Stimulated activated CD4-positive, alpha-beta T cell treated with anti-CD3 and anti-CD28 coated beads, Interleukin-4, amount 100 ng/mL, for 4 hours (primary cell): ENCODE measurements at places on chromosomes 7 and 10.

- DNase-seq: no peak
These were observed 256.9 kb upstream of the CDC14C start for GRCh38 chr7:48667407-48667806.

DNA sequence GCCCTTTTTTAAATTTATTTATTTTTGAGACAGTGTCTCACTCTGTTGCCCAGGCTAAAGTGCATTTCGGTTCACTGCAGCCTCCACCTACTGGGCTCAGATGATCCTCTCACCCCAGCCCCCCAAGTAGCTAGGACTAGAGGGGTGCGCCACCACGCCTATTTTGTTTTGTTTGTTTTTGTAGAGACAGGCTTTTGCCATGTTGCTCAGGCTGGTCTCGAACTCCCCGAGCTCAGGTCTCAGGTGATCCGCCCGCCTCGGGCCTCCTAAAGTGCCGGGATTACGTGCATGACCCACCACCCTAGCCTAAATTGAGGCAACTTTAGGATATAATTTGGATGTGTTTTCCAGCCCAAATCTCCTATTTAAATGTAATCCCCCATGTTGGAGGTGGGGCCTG is 805 bp downstream of the ZNF736 start:
- no peak for DNase-seq

GRCh38 chr10:130707389-130707979 is 571.3 kb downstream of the GLRX3 start:
- DNase-seq: no peak

DNA sequence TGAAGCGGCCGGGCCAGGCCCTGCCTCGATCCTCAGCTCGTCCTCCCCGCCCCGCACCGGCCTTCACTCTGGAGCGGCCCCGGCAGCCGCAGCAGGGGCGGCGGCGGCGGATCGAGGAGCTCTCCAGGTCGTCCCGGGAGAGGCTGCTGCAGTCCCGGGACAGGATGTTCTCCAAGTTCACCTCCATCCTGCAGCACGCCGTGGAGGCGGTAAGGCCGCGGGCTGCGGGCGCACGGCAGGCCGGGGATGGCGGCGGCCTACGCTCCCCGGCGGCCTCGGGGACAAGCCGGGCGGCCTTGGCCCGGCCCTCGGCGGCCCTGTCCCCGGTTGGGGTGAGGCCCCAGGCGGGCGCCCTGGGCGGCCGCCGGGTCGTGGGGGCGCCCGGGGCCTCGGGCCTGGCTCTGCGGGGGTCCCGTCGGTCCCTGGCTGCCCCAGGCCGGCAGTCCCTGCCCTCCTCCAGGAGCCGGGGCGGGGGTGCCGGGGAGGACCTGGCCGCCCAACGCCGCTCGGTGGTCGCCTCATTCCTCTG is 399 bp downstream of the FHIP2A start:
- DNase-seq: no peak

DNA sequence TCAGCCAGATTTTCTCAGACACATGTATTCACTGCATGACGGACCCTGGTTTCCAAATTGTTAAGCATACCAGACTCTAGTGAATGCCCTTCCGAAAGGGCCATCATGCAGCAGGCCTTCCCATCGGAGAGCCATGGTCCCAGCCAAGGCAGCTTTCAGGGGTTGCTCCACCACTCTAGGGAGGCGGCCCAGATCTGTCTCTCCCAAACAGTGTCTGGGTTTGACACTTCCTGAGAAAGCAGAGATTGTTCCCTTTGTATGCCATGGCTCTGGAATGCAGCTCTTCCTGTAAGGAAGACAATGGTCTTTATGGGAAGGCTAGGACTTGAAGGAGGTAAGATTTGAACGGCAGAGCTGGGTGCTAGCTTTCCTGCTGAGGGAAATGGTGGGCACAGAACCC is 178.8 kb upstream of the BMPER start:
- no peak for DNase-seq

DNA sequence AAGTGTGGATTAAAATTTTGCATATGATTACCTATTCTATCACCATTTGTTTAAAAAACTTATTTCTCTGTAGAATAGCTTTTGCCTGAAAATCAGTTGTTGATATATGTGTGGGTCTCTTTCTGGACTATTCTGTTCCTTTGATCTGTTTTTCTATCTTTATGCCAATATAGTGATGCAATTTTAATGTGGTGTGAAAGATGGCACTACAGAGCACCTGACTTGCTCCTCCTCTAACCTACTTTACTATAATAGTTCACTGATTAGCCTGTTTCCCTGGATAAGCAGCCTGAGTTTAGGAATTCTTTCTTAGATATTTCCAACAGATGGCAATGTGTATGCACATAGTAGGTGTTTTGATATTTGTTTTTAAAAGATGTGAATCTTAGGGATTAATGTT is 294.5 kb downstream of the AUTS2 start:
- DNase-seq: no peak

DNA sequence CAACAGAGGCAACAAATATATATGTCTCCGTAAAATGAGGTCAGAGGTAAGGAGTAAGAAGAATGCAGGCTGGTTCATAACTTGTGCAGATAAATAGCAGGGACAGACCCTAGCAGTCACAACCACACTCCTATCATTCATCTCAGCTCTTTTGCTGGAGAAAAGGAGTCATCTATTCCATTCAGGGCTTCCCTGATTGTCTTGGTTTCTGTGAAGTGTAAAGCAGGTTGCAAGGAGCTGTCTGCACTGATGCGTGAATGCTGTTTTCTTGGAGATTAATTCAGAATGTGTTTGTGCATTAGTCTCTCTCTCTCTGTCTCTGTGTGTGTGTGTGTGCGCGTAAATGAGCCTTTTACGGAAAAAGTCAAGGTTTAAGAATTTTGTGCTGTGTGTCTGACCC is 643.3 kb upstream of the SORCS1 start:
- DNase-seq: no peak

- no peak for DNase-seq
These were observed 63.6 kb upstream of the CARD11 start for GRCh38 chr7:3107228-3107763.

DNA sequence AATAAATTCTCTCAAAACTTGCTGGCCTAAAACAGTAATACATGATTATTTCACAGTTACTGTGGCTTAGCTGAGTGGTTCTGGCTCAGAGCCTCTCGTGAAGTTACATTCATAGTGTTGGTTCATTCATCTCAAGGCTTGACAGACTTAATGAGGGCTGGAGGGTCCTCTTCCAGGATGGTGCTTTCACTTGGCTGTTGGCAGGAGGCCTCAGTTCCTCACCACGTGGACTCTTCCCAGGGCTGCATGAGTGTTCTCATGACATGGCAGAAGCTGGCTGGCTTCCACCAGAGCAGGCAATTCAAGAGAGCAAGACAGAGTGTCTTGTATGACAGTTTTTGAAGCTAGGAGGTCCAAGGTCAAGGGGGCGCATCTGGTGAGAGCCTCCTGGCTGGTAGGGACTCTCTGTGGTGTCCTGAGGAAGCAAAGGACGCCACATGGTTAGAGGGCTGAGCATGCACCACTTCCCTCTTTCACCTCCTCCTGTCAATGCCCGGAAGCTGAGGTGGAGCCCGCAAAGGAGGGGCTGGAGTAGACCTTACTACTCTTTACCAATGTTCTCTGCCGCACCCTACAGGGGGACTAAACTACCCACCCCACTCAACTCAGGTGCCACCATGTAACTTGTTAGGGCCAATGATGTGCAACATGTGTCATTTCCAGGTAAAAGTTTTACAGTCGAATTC is 58.2 kb upstream of the YAE1 start:
- no peak for DNase-seq

DNA sequence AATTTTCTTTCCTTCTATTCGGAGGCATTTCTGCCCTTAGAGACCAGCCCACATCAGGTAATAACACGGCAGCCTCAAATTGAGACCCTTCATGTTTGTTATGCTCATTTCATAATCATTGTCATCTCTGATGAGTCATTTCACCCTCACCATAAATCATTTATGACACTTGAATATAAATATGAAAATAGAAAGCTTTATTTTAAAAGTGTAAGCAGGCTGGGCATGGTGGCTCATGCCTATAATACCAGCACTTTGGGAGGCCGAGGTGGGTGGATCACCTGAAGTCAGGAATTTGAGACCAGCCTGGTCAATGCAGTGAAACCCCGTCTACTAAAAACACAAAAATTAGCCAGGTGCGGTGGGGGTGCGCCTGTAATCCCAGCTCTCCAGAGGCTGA is 57.4 kb upstream of the EGFR start:
- DNase-seq: no peak

DNA sequence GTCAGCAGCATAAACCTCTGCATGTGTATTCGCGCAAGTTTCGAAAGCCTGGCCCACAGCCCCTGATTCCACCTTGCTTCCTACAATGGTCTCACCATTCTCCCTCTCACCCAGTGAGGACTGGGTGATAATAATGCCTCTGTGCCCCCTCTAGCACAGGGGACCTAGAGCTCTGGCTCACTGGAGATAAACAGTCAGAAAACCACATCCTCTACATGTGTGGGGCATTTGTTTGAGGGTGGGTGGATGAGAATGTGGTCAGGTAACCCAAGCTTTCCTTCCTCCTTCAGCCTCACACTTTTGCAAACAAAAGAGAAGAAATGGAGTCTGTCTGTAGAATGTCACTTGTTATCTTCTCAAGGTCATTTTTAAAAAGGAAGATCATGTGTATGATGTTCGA is 373.5 kb downstream of the KCNMA1 start:
- DNase-seq: no peak

DNA sequence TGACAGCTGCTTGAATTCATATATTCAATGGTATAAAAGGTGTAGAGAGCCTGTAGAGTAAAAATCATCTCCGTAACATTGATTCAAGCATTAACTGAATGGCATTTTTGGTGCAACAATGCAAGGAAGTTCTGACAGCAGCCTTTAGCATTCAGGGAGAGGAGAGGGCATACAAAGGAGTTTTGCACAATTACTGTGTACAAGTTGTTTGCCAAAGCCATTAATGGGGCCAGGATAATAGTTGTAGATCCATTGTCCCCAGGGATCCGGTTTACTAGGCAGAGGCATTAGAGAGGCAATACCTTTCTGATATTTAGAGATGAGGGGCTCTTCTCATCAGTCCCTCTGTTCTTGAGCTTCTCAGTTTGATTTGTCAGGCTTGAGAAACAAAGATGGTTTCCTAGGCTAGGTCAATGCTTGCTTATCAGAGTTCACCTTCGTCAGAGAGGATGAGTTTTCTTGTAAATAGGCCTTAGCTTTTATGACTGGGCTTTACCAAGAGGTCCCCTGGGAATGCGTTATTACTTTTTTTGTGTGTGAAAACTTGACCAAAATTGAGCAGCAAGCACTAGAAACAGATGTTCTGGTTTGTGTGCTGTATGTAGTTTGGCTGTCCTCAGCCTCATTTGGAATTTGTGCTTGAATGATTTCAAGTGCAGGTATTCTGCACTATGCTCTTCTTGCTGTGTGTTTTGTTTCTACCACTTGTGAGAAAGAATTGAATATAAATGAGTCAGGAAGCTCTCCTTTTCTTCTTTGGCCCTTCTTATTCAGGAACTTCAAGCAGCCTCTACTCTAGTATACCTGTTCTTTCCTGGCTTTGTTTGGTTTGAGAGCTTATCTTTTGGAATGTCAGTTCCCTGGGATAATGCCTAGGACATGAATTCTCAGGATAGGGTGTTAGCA is 32.0 kb downstream of the SND1 start:
- no peak for DNase-seq

GRCh38 chr10:51620131-51620530 is 79.3 kb downstream of the CSTF2T start:
- DNase-seq: no peak

- DNase-seq: no peak
These were observed 4.6 kb downstream of the CHST3 start for GRCh38 chr10:71968553-71969474.

DNA sequence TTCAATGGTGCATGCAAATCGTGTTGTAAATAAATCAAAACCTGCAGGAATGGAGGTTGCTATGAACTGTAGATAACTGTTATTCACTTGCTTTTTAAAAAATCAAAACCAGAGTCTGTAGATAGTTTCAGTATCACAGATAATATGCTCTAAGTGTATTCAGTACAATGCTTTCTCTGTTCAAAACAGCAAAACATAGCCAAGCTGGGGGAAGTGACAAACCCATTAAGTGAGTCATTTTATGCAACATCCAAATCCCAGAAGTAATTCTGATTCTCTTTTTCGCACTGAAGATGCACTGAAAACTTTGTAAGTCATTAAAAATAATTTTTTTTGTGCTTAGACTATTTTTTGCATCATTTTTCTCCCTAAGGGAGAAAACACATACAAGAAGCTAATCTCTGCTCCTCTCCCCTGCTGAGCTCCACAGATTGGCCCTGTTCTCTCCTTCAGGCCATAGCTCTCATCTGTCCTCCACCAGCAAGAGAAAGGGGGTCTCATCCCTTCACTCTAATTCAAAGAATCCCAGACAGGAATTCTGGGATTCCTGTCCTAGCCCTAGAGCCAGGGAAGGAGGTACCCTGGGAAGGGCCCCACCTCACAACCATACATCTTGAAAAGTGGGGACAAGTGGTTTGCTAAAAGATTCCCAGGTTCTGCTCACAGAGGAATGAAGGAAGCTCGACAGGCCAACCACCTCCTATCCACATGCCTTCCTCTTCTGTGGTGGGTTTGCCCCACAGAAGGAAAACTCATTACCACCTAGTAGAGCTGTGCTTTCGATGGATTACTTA is 4.9 kb downstream of the PRTFDC1 start:
- no peak for DNase-seq

DNA sequence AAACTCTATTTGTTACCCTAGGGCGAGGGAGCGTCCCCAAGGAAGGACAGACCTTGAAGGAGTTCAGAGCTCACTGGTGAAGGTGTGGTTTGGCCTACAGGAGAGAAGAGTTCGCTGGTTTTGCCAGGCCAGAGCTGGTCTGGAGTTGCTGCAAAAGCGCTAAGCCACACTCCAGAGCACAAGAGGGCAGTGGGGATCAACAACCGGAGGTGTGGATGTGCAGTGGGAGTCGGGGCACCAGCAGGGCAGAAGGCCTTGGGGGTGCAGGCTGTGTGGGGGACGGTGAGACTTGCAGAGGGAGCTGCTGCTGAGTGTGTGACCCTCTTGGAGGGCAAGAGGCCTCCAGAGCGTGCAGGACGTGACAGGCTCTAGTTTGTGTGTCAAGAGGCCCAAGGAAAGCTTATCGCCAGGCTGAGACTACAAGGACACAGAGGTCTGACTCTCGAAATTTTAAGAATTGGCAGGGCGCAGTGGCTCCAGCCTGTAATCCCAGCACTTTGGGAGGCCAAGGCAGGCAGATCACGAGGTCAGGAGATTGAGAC is 14.3 kb upstream of the CUL1 start:
- DNase-seq: no peak

DNA sequence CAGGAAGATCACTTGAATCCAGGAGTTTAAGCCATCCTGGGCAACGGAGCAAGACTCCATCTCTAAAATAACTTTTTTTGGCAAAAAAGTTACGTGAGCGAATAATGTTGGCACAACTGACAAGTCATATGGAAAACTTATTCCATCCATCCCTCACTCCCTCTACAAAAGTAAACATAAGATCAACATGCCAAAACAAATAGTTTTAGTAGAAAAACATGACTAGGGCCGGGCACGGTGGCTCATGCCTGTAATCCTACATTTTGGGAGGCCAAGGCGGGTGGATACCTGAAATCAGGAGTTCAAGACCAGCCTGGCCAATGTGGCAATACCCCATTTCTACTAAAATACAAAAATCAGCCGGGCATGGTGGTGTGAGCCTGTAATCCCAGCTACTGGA is 25.6 kb downstream of the SLC25A16 start:
- no peak for DNase-seq

- no peak for DNase-seq
These were observed 103.5 kb upstream of the PDLIM1 start for GRCh38 chr10:95394161-95394880.
